ENCODE measurements at places on chromosomes 6 and 20.
A peak's percentile ranks its signal among the peaks of the same experiment; 100 is the strongest.

DNA sequence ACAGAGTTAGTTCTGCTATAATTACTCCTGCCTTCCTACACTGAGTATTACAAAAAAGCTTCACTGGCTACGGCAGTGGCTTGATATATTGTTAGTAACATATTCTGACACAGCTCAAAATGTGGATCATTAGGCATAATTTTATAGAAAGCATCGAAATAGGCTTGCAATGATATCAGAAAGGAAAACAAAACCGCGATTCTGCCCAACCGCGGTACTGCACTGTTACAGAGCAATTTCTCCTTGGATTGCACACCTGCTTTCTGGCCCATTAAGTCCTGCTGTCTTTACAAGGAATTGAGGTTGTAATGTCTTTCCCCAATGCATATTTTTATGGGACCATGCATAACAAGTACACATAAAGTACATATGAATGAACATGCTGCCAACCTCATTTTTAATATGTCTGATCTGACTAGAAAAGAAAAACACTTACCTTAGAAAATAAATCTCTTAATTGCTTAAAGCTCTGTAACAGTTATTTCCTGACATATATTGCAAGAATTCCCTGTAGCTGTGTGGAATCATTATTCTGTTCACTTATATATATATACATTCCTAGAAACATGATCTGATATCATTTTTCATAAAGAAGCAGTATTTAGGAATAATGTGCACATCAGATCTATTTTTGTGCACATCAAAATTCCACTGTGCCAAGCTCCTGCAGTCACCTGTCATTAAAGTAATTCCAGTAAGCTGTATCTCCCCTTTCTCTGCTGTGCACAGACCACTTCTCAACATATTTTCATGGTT, 763.9 kb downstream of the HACE1 start:
- no peak for DNase-seq

DNA sequence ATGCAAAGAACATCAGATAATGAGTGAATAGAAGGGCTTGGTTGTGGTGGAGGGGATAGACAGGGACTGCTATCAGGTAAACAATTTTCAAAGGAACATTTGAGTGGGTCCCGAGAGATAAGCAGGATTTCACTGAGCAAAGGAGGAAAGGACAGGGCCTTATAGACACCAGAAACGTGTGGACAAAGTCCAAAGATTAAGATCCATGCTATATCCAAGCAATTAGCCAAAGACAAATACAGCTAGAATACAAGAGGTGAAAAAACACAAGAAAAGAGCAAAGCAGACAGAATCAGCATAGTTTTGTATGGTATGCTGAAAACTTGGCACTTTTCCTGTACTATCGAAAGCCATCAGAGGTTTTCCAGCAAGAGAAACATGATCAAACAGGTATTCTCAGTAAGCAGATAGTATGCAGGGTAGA, 59.8 kb downstream of the CDK19 start:
- DNase-seq, result no peak

GRCh38 chr6:24689964-24690363, 23.1 kb downstream of the ACOT13 start:
- DNase-seq, result no peak

GRCh38 chr6:170031684-170032121, 259.2 kb downstream of the DLL1 start:
- DNase-seq, result no peak

GRCh38 chr6:4545893-4546292, 230.3 kb upstream of the CDYL start:
- no peak for DNase-seq

DNA sequence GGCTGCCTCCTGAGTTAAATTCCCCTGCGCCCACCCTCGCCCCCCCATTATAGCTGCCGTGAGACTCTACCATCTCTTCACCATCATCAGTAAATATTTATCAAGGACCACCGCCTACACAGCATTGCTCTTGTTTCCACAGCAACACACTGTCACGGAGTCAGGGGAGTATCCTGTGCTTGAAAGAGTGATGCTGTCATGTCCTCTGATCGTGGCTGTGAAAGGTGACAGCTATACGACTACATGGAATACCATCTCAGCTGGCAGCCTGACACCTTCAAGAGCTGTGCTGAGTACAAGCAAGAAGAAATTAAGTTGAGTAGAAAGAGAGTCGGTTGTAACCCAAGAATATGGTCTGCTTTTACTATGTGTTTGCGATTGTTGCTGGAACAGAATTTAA, 3.4 kb downstream of the PTPRT start:
- DNase-seq, result no peak

- no peak for DNase-seq
Observed at GRCh38 chr6:113649276-113649675, 207.9 kb upstream of the MARCKS start.

DNA sequence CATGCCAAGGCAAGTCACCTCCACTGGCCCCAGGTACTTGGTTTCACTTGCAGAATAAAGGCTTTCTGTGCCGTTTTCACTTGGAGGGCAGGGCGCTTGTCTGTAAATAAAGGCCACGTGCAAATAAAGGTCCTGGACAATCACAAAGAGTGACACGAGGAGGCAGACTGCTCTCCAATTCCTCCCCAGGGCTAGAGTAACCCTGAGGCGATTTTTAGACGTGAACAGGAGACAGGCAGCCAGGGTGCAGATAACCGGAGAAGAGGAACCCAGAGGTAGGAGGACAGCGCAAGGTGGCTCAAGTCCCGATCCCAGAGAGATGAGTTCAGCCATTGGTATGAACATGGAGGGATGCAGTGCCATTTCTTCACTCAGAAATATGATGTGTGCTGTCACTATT, 327.4 kb downstream of the KIF16B start:
- no peak for DNase-seq

- no peak for DNase-seq
Observed at GRCh38 chr20:59811681-59812171, 121.7 kb downstream of the SYCP2 start.

- DNase-seq, result no peak
Observed at GRCh38 chr20:11564491-11564890, 353.2 kb upstream of the BTBD3 start.

- no peak for DNase-seq
Observed at GRCh38 chr20:29085625-29086024, 2171.8 kb upstream of the DEFB115 start.

- no peak for DNase-seq
Observed at GRCh38 chr6:36115412-36115811, 14.9 kb upstream of the MAPK13 start.

- no peak for DNase-seq
Observed at GRCh38 chr6:120468486-120468885, 865.8 kb downstream of the TBC1D32 start.

DNA sequence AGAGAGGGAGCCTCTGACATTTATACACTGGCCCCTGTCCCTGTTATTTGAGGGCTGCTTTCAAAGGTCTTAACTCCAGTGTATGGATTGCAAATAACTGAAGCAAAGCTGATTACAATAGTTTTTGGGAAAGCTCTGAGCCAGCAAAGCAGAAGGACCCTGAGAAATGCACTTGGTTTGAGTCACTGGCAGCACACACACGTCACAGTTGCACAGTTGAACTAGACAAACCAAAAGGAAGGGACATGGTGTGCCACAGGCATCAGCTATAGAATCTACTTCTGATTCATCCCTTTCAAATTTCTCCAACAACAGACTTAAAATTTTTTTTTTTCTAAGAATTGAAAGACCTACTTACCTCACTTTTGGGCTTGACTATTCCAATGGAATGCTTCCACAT, 56.4 kb downstream of the SNRNP48 start:
- no peak for DNase-seq

DNA sequence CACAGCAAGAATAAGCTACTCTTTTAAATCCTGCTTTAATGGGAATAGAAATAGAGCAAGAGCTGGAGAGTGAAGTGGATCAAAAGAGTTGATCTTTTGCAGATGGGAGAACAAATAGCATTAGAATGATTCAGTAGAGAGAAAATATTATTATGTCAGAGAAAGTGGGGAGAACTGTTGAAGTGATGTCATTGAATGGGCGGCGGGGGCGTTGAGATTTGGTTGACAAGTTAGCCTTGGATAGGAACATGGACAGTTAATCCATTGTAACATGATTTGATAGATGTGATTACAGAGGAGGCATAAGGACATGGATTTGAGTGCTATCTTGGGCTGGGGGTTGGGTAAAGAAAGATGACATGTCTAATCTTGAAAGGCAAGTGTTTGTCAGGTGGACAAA, 9.2 kb downstream of the ATAT1 start:
- DNase-seq, result no peak

GRCh38 chr6:107565165-107565723, 75.3 kb downstream of the SOBP start:
- DNase-seq, result no peak

DNA sequence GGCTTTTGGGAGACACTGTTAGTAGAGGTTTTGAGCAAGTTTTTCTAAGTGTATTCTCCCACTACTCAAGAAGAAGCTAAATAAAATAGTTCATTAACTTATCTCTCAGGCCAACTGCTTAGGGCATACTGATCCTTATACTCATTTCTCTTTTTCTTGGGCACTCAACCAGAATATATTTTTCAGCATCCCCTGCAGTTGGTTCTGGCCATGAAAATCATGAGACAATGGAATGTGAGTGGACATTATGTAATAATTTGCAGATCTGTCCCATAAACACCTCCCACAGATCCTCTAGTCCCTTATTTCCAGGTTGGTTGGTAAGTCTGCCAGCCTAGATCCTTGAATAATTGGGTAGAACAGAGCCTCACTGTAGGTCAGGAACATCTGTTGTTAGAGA, 136.7 kb downstream of the AIG1 start:
- DNase-seq, result no peak

GRCh38 chr6:70834520-70834919, 122.3 kb downstream of the B3GAT2 start:
- DNase-seq, result no peak

DNA sequence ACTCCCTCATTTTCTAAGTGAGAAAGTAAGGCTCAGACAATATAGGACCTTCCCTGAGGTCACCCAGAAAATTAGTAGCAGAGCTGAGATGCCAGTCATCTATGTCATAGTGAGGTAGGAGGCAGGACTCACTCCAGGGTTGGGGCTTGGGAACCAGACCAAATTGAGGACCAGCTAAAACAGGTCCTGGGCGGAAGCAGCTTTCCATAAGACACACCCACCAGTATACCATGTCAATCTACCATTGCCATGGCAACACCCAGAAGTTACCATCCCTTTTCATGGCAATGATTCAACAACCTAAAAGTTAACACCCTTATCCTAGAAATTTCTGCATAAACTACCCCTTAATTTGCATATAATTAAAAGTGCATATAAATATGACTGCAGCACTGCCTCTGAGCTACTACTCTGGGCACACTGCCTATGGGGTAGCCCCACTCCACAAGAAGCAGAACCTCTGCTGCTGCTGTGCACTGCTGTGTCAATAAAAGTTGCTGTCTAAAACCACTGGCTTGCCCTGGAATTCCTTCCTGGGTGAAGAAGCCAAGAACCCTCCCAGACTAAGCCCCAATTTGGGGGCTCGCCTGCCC, 30.3 kb upstream of the OCSTAMP start:
- DNase-seq, result no peak

DNA sequence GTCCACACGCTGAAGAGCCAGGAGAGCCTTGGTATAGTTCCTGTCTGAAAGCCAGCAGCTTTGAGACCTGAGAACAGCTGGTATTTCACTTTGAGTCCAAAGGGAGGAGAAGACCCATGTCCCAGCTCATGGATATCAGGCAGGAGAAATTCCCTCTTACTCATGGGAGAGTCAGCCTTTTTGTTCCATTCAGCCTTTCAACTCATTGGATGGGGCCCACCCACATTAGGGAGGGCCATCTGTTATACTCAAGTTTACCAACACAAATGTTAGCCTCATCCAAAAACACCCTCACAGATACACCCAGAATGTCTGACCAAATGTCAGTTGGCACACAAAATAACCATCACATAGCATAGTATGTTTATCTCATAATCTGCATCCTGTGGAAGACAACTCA, 80.1 kb downstream of the GMDS start:
- no peak for DNase-seq

- peak; percentile 76 for DNase-seq
Observed at GRCh38 chr6:35601331-35602132, 87.2 kb downstream of the FKBP5 start.

- DNase-seq, result no peak
Observed at GRCh38 chr6:140970485-140970884, 1162.2 kb upstream of the GJE1 start.

DNA sequence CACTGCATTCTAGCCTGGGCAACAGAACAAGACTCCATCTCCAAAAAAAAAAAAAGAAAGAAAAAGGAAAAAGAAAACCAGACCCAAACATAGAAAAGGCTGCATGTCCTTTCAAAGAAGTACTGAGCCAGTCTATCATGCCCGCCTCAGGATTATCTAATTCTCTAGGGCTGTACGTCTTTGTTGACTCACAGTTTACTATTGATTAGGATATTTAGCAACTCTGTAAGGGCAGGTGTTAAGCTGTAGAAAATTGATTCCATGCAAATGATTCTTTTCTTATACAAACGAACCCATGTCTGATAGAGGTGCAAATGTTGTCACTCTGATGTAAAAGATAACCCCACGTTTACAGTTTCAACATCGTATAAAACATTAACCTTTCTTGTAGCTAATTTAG, 209.0 kb downstream of the TTLL2 start:
- DNase-seq, result no peak

DNA sequence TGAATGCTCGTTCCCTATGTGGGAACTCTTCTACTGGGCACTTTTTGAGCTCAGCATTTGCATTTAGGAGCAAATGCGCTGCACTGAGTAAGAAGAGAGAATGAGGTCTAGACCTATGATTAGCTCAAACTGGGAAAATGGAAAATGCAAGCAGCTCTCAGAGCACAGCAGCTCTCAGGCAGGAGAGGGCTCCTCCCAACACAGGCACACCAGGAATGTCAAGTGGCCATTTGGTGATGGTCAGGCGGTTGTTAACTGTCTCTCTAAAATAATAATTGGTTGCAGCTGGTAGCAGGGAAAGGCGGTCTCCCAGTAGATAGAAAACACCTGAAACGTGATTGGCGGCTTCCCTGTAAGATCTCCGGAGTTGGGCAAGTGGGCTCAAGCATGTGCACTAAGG, 162.0 kb upstream of the ECI2 start:
- no peak for DNase-seq

DNA sequence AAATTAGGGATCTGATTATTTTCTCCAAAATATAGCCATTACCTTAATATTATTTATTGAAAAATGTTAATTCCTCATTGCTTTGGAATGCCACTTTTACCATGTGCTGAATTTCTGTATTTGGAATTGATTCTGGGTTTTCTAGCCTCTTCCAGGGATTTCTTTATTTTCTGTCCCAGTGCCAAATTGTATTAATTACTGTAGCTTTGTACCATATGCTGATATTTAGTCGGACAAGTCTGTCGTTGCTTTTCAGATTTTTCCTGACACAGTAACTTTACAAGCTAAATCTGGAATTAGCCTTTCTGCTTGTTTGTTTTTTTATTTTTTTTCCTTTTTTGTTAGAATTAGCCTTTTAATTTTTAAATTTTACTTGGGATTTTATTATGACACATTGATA, 10.9 kb upstream of the TMEM14B start:
- no peak for DNase-seq
